ENCODE measurements at places on chromosomes 4 and X.

DNA sequence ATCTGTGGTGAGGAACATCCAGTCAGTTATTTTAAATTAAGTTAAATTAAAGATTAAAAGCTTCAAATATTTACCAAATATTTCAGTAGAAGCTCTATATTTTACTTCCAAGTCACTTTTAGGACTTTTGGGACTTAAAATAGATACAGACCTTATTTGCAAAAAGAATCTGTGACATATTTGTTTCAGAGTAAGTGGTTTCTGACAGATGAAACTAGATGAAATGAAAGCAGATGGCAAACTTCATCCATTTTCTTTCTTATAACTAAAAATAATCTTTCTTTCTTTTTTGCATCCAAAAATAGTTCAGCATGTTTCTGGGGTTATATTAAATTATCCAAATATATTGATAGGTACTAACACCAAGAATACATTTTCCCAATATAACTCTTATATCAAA is 6.6 kb upstream of the UTP3 start:
- DNase-seq: peak; percentile 25

DNA sequence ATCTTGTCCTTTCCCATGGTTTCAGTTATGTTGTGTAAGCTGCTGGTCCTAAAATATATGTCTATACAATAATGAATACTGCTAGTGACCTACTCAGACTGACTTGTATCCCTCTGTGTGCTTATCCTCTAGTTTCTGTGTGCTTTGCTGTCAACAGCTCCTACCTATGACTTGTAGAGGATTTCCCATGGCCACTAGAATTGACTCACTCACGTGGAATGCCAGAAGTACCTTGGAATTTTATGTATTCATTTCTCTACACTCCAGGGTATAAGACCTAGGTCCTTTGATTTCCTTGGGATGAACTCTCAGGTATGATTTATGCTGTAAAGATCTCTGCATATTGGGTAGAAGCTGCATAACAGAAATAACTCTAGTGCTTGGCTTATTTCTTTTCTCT is 279.9 kb upstream of the SLIT2 start:
- no peak for DNase-seq

DNA sequence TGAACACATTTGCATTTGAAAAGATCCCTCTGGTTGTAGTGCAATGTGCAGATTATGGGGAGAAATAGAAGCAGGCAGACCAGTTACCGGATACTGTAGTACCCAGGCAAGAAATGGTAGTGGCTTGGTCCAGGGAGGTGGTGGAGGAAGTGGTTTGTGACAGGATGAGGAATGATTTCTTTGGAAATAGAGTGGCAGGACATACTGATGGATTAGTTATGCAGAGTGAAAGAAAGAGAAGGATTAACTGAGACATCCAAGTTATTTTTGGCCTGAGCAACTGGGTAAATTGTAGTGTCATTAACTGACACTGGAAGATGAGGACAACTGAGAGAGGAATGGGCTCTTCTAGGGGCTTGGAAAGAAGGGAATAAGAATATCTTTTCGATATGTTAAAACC is 139.7 kb downstream of the CFAP299 start:
- DNase-seq: no peak

DNA sequence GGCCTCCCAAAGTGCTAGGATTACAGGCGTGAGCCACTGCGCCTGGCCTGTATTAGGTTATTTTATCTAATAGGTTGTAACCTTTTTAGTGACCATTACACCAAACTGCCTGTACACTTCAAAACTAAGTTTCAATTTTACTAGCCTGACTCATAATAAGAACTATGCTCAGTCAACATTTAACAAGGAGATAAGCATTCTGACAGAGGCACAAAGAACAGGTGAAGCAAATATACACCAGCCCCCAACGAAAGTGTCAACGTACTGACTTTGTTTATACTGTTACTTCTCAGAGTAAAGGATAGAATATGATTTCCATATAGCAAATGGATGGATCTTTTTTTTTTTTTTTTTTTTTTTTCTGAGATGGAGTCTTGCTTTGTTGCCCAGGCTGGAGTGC is 62.8 kb downstream of the SHISA3 start:
- no peak for DNase-seq

GRCh38 chr4:65316534-65316933 is 353.8 kb downstream of the EPHA5 start:
- no peak for DNase-seq

- DNase-seq: no peak
Observed at GRCh38 chr4:89203902-89204301, 92.6 kb downstream of the TIGD2 start.

DNA sequence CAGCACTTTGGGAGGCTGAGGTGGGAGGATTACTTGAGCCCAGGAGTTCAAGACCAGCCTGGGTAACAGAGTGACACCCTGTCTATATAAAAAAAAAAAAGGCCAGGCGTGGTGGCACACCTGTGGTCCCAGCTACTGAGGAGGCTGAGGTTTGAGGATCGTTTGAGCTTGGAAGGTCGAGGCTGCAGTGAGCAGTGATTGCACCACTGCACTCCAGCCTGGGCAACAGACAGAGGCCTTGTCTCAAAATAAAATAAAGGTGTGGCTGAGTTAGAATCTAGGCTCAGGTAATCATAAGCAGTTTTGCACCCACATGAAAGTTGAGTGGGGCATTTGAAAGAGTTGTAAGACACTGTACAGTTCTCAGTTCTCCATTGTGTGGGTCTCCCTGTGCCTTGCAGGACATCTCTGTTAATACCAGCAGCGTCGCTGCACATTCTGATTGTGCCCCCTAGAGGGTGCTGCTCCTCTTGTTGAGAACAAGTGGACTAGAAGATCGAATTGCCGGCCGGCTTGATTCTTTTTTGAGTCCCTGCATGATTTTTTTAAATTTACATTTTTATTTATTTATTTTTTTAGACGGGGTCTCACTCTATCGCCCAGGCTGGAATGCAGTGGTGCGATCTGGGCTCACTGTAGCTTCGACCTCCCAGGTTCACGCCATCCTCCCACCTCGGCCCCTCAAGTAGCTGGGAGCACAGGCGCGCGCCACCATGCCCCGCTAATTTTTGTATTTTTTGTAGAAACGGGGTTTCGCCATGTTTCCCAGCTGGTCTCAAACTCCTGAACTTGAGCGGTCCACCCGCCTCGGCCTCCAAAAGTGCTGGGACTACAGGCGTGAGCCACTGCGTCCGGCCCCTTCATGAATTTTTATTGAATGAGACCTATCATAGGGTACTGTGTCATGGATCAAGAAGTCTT is 73.6 kb upstream of the RBMX start:
- DNase-seq: peak; percentile 55

GRCh38 chrX:41837270-41837944 is 85.9 kb downstream of the CASK start:
- no peak for DNase-seq

Measured in lung (tissue), 17 donors.